ENCODE measurements at places on chromosomes 6 and 20.

GRCh38 chr6:21309807-21310221, 283.7 kb upstream of the SOX4 start:
- DNase-seq, result no peak

GRCh38 chr6:31495580-31495979, 2.4 kb upstream of the MICB start:
- DNase-seq, result no peak

GRCh38 chr6:43499028-43499815, 10.9 kb downstream of the LRRC73 start:
- no peak for DNase-seq

- peak; percentile 71 for DNase-seq
These were observed 8.8 kb upstream of the C20orf144 start for GRCh38 chr20:33653218-33653899.

GRCh38 chr6:21455071-21455470, 138.5 kb upstream of the SOX4 start:
- no peak for DNase-seq

DNA sequence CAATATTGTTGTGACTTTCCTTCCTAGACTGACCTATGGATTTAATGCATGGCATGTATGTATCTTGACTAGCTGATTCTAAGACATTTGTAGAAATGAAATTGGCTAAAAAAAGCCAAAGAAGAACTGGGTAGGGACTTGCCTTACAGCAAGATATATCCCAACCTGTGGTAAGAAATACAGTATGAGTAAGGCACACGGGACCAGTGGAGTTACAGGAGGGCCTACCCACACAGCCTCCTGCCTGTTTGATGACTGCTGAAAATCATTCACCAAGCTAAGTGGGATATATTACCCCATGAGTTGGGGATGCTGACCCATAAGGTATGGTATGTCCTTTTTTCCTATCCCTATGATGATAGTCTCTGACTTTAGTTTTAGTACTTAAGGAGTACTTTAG, 112.2 kb downstream of the INSM1 start:
- DNase-seq, result no peak

DNA sequence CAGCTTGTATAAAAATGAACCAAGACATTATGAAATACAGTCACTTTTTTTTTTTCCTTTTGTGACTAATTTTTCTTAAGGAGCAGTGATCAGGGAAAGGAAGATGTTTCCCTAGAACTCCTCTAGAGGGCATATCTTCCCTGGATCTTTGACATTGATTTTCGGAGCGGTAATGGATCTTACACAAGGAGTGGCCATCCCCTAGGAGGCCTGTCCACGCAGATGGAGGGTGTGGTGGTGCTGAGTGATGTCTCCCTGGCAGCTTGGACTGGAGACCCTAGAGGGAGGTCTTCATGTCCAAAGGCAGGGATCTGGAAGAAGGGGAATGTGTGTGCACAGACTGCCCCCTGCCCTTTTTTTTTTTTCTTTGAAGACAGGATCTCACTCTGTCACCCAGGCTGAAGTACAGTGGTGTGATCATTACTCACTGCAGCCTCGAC, 7.0 kb upstream of the KIFC1 start:
- no peak for DNase-seq

DNA sequence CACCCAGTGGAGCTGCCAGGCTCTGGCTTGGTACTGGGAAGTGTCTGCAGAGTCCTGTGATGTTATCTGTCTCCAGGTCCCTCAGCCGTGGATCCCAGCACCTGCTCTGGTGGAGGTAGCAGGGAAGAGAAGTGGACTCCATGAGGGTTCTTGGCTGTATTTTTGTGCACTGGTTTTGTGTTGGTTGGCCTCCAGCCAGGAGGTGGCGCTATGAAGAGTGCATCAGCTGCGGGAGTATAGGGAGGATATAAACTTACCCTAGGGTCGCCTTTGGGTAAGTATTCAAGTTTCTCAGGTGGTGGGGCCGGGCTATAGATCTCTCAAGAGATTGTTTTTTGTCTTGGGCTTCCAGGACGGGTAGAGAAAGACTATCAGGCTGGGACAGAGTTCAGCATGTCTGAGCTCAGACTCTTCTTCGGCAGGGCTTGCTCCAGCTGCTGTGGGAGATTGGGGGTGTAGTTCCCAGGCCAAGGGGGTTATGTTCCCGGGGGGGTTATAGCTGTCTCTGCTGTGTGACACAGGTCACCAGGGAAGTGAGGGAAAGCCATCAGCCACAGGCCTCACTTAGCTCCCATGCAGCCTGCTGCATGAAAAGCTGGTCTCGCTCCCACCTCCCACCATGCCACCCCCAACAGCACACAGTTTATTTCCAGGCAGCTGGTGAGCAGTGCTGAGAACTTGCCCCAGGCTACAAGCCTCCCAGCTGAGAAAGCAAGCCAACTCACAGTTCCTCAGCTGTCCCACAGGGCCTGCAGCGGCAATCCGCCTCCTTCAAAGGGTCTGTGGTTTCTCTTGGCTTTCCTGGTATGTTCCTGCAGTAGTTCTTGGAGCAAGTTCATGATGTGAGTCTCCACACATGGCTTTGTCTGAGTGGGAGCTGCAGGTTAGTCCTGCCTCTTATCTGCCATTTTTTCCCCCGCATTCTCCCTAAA, 115.7 kb downstream of the AIG1 start:
- no peak for DNase-seq

- DNase-seq, result no peak
These were observed 15.3 kb upstream of the SPDEF start for GRCh38 chr6:34571388-34571787.

GRCh38 chr6:15996030-15996429, 132.9 kb upstream of the MYLIP start:
- DNase-seq, result no peak

GRCh38 chr6:1587977-1588376, 21.7 kb upstream of the FOXC1 start:
- no peak for DNase-seq

DNA sequence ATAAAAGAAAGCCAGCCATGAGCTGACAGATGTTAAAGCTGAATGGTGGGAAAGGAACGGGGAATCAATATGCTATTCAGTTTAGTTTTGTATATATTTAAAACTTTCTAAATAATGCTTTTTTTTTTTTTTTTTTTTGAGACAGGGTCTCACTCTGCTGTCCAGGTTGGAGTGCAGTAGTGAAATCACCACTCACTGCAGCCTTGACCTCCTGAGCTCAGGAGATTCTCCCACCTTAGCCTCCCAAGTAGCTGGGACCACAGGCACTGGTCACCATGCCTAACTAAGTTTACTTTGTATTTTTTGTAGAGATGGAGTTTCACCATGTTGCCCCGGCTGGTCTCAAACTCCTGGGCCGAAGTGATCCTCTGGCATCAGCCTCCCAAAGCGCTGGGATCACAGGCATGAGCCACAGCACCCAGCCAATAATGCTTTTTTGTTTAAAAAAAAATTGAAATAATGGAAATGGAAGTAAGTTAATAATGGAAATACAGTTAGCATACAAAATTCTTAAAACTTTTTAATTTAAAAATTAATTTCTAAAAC, 19.1 kb downstream of the EPB41L2 start:
- DNase-seq, result no peak

GRCh38 chr20:49579874-49580812, 12.2 kb upstream of the PTGIS start:
- DNase-seq, result no peak

GRCh38 chr6:83176246-83176645, 16.8 kb downstream of the PGM3 start:
- no peak for DNase-seq

DNA sequence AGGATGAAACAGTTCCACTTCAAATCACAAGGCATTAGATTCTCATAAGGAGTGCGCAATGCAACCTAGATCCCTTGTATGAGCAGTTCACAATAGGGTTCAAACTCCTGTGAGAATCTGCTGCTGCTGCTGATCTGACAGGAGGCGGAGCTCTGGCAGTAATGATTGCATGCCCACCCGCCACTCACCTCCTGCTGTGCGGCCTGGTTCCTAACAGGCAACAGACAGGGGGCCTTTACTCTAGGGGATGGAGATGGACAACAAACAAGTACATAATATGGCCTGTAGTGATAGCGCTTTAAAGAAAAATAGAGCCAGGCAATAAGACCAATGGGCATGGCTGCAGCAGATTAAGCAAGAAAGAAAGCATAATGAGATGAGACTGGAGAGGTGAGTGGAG, 2.7 kb upstream of the TBC1D22B start:
- no peak for DNase-seq

Data from NCI-H748 treated with DMSO at 0.1 percent for 48 hours (cell line).